Right renal pelvis (tissue), 4 donors: ENCODE measurements at places on chromosomes 2 and 18.

DNA sequence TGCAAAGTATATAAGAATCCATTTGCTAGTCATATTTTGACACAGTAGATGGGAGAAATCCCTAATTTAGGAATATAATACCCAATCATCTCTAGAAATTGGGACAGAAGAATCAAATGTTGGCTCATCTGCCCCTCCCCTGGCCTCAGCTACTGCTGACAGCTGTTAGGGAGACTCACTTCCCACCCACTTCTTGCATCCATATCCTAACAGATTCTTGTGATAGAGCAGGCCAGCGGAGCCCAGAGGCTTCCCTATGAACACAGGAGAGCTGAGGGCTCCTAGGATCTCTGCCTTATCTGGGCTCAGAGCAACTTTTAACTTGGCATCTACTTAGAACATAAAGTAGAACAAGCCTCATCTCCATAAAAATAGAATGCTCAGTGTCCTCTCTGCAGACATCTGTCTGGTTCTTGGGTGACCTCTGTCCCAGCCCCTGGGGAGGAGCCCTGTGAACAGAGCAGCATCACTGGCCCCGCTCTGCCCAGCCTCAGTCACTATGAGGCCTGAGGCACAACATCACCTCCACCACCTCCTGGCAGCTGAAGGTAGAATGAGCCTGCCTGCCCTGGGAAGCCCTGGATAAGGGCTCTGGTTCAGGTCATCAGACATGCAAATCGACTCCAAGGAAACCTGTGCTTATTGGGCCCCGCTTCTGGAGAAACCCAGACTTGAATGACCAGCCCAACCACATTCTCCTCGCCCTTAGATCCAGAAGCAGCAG, 229.7 kb downstream of the ANKRD36B start:
- DNase-seq: no peak

- DNase-seq: no peak
These were observed 729.8 kb upstream of the SOX11 start for GRCh38 chr2:4962419-4962818.

- DNase-seq: no peak
These were observed 66.7 kb downstream of the NXPH2 start for GRCh38 chr2:138713504-138713903.

DNA sequence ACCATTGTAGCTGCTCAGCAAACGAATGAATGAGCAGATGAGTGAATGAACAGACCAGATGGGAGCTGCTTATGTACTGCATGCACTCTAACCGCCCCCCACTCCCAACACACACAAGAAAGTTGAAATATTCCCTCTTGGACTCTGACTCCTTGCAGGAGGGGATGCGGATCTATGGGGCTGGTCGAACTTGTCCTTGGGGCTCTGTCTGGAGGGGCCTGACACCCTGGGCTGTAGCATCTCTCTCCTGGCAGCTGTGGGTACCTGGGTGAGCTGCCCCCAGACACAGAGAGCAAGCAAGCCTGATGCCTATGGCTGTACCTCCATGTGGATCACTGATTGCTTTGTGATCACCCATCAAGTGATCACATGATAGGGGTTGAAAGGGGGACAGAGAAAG, 192.4 kb upstream of the SMAD2 start:
- DNase-seq: no peak

DNA sequence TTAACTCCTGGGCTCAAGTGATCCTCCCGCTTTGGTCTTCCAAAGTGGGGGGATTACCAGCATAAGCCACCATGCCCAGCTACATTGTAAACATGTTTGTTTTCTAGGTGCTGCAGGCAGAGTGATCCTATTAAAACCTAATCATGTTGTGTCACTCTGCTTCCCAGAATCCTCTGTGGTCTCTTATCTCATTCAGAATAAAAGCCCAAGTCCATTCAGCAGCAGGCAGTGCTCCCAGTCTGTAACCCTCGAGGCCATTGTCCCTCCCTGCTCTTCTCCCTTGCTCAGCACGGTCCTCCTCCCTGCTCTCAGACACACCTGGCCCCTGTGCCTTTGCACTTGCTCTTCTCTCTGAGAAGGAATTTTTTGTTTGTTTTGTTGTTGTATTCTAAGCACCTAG, 11.1 kb upstream of the CABYR start:
- no peak for DNase-seq

DNA sequence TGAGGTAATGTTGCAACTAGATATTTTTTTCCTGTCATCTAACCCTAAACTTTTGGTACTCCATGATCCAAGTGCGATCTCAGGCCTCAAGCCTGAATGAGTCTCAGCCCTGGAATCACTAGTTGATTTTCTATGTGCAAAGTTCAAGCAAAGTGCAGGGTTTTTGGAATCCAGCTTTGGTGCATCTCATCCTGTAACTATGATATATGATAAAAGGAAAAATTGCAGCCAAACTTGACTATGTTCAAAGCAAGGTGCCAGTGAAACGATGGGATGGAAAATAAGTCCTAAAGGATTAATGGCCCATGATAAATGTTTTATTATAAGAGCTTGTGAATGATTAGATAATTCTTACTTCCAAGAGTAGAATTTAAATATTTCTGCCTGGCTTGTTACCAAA, 78.9 kb upstream of the NT5C1B start:
- DNase-seq: no peak

DNA sequence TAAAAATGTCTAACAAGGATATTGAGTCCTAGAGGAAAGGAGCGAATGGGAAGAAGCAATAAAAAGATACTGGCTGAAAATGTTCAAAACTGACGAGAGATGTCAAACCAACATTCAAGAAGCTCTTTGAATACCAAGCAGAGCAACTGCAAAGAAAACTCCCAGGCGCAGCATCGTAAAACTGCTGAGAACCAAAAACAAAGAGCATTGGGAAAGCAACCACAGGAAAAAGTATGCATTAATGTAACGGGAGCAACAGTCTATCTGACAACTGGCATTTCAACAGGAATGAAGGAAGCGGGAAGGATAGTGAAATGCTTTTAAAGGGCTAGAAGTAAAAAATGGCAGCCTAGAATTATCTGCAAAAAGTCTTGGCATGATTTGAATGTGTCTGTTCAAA, 53.1 kb downstream of the ADCY3 start:
- DNase-seq: no peak

DNA sequence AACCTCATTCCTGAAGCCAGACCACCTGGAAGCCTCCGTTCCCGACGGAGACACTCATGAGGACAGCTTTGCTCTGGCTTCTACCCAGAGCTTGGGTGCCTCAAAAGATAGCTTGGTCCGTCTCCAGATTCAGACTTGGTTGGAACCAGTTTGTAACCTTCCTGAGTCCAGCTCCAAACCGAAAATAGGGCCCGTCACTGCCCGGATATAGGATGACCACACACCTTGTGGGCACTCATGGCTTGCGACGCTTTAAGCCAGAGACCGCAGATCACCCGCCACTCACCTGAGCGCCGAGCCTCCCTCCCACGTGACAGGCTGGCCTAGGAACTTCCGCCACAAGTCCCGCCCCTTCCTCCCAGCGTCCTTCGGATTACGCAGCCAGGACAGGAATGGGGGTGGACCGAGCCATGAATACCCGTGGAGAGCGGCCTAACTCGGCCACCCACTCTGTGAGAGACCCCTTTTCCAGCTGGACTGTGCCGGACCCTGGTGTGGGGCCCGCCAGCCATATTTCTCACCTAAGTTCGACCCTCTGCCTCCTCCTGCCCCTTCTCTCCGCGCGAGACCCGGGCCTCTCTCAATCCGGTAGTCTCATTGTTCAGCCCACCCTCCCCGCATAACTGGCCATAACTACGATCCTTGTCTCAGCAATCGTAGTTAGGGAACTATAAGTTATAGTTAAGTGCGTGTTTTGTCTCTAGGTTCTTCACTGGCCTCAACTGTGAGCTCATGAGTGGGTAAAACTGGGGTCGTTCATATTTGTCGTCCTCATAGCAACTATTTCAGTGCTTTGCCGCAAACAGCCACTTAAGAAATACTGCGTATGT, at the start of gene MPV17:
Gene MPV17 (minus strand): TSS at position 332 of the 830 bp plus-strand sequence. CDS start 580 bp downstream, outside the sequence.
- DNase-seq: peak; percentile 90

GRCh38 chr18:11985586-11985985, 4.3 kb downstream of the IMPA2 start:
- no peak for DNase-seq

- no peak for DNase-seq
These were observed 9.4 kb upstream of the PRLH start for GRCh38 chr2:237556773-237557632.

GRCh38 chr2:158102446-158102845, 770 bp downstream of the UPP2 start:
- DNase-seq: no peak

- DNase-seq: no peak
These were observed 328.7 kb downstream of the ZNF804A start for GRCh38 chr2:184927040-184927439.

DNA sequence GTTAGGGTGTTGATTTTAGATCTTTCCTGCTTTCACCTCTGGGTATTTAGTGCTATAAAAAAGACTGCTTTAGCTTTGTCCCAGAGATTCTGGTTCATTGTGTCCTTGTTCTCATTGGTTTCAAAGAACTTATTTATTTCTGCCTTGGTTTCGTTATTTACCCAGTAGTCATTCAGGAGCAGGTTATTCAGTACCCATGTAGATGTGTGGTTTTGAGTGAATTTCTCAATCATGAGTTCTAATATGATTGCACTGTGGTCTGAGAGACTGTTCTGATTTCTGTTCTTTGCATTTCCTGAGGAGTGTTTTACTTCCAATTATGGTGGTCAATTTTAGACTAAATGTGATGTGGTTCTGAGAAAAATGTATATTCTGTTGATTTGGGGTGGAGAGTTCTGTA, 167.1 kb upstream of the KYNU start:
- DNase-seq: no peak

DNA sequence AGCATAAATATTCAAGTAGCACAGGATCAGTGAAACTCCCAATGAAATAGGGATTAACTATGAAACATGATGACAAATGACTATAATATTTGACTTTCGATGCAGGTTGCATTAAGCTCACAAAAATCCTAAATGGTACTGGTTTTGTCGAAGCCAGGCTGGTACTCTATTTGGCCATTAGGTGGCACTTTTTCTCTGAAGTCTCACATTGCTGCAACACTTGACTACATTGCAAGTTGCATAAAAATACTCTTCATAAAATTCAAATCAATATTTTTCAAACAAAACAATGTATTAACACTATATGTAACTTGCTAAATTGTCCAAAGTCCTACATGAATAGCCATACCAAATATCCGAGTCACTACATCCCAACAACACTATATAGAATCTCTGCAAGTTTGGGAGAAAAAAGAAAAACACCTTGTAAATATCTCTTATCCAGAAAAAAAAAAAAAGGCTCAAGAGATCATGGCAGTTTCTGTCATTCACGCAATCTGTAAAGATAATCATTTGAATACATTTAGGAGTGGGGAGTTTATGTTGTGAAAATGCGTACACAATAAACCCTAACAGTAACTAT, 9.5 kb downstream of the RTTN start:
- DNase-seq: no peak

DNA sequence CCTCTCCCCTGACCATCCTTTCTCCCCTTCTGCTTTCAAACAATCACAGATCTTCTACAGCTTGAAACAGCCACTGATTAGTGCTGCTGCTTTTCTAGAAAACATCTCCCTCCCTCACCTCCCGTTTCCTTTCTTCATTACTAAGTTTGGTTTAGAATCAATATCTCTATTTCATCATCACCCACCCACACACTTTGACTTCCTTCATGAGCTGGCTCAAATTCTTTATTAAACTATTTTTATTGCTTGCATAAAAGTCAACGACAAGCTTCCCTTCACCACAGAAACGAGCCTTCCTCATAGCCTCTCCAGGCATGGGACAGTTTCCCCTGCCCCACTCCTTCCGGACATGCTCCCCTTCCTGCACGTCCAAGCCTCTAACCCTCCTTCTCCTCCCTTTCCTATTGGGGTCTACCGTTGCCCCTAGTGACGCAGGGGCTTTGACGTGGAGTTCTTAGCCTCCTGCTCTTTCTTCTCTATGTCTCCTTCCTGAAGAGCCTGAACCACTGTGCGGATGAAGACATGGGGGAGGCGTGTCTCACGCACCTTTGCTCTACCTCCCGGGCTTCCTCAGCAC, 172.0 kb downstream of the AFF3 start:
- no peak for DNase-seq

- DNase-seq: no peak
These were observed 138.7 kb upstream of the AQP4 start for GRCh38 chr18:27004056-27004829.

GRCh38 chr2:193523662-193524061, 1328.9 kb upstream of the TMEFF2 start:
- no peak for DNase-seq

GRCh38 chr2:150107816-150108215, 379.7 kb downstream of the RND3 start:
- DNase-seq: no peak

- DNase-seq: no peak
These were observed 53.3 kb downstream of the IRS1 start for GRCh38 chr2:226746196-226746800.

- no peak for DNase-seq
These were observed 111.0 kb downstream of the TRIB2 start for GRCh38 chr2:12827721-12828120.

DNA sequence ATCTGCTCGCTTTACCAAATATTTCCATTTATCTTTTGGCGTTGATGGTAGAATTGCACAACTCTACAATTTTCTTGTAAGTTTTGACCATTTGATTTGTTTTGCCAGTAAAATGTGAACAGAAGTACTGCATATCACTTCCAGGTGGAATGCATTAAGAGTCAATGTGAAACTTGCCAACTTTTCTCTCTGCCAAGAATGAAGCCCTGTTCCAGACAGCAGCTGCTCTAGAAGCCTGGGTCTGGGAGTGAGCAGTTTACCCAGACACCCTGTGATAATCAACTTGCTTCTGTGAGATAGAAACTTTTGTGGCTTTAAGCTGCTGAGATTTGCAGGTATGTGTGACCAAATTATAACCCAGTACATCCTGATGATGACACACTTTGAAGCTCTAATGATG, 115.9 kb upstream of the SYT4 start:
- DNase-seq: no peak

DNA sequence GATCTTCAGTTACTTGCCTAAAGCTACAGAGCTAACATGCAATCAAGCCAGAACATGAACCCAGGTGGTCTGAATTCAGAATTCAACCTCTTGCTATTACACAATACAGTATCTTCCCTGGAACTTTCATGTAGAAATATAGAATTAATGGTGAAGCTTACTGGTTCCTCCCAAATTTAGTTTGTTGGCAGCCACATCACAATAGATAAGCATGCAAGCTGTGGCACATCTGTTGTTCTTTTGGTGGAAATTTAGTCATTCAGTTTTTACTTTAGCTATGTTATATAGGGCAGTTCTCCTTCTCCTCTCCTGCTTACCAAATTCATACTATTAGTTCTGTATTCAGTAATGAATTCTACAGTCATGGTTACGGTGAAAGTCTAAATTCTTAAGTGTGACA, 101.0 kb upstream of the RNF152 start:
- DNase-seq: no peak

GRCh38 chr2:160252278-160252887, 52.3 kb upstream of the ITGB6 start:
- DNase-seq: no peak

DNA sequence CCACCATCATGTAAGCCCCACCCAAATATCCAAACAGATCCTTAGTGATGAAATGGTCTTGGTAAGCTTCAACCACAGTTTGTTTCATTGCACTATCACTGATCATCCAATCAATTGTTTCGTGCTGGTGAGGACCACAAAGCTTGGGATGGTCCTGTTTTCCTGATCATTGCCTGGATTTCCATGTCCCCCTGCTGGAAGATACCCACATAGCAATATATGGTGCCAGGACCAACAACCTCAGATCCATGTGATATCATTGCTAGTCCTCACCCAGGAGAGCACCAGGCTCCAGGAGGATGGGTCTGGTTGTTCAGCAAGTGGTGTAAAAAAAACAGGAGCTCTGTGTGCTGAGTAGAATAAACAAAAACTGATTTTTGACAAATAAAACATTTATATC, 206.5 kb upstream of the SH3BP4 start:
- DNase-seq: no peak
